ENCODE measurements at places on chromosomes 5 and 9.
A peak's percentile ranks its signal among the peaks of the same experiment; 100 is the strongest.

- no peak for DNase-seq
Observed at GRCh38 chr5:176781054-176781375, 29.3 kb upstream of the UNC5A start.

- DNase-seq: peak; percentile 91
Observed at GRCh38 chr9:34457266-34458012, 931 bp downstream of the FAM219A start.

DNA sequence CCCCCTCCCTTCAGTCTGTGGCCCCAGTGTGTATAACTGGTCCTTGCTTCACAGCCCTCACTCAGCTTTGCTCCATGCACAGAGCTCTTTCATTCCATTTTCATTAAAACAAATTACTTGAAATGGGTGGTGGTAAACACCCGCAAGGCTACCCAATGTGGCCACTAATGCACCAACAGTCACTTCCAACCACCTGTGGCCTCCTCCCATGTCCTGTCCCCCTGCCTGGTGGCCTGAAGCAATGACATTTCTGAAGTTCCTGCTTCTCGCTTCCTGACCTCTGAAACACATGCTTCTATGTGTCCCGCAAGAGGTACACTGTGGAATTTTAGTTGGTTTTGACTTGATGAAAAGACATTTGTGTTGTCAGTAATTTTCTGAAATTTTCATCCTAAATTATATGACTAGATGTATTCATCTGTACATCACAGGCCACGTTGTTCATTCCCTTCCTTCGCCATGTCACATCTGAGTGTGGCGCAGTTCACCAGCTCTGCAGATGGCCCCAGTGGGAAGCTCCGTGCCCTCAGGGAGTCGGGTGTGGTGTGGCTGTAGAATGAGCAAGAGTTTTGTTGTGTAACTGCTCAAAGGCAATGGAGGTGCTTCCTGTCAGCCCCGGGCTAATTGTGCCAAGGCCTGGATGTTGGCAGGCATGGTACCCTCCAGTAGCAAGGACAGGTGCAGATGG lies 9.6 kb downstream of the ROPN1L start:
- no peak for DNase-seq

DNA sequence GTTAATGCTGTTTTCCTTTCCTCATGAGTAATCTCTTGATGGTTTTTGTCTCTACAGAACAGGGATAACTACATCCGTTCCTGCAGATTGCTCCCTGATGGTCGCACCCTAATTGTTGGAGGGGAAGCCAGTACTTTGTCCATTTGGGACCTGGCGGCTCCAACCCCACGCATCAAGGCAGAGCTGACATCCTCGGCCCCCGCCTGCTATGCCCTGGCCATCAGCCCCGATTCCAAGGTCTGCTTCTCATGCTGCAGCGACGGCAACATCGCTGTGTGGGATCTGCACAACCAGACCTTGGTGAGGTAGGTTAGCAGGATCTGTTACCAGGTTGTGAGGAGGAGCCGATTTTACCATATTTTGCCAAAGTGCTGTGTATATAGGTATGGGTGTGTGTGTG lies 148.2 kb downstream of the TLE4 start:
- DNase-seq: no peak

- no peak for DNase-seq
Observed at GRCh38 chr5:23461576-23461975, 45.8 kb upstream of the PRDM9 start.

GRCh38 chr5:94544031-94544650 lies 74.3 kb downstream of the KIAA0825 start:
- DNase-seq: peak; percentile 15

DNA sequence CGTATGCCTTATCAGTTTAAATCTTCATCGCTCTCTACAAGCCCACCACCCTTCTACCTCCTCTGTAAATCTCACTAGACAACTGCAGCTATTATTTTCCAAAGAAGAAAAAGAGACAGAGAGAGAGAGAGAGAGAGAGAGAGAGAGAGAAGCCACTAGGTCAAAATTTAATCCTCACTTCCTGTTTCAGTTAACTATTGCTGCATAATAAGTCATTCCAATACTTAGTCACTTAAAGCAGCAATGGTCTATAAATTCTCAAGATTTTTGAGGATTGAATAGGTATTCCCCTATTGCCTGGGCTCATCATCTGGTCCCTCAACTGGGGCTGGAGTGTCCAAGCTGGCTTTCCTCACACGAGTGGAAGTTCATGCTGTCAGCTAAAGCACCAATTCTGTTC lies 68.8 kb downstream of the ITGA1 start:
- peak; percentile 35 for DNase-seq

- no peak for DNase-seq
Observed at GRCh38 chr9:81607593-81608288, 81.6 kb downstream of the TLE1 start.

DNA sequence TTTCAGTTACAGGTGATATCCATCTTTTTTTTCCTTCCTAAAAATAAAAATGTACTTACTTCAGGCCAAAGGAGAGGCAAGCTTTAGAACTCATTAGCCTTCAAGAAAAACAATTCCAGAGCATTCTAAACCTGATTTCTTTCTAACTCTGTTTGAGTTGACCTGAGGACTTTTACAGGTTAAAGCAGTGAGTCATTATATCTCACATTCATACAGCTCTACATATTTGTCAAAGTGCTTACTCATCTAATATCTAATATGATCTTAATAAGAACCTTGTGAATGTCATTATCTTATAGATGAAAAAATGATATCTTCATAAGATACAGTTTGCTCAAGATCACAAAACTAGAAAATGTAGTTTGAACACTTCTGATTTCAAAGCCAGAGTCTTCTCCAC lies 149.2 kb upstream of the CDKN2B start:
- no peak for DNase-seq

All from adipocyte (in vitro differentiated cells).